ENCODE measurements at places on chromosomes 12 and 14.

- no peak for DNase-seq
These were observed 707.3 kb downstream of the MED13L start for GRCh38 chr12:115570069-115570777.

GRCh38 chr12:97075934-97076630, 169.0 kb downstream of the NEDD1 start:
- no peak for DNase-seq

DNA sequence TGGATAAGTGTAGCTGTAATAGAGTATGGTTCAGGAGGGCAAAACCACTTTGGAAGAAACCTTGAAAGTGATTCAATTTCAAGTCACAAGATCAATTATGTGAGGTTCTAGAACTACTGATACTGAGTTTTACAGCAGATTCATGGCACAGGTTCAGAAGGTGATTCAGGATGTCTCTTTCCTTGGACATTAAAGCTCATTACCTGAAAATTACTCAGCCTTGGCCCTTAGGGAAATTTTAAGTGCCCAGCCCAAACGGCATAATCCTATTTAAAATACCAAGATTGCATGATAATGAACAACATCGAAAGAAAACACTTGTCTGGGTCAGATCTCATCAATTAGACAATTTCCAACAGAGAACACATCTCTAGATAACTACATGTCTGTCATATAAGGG, 70.2 kb upstream of the SLC38A2 start:
- DNase-seq = no peak

GRCh38 chr14:24595073-24595808, 14.2 kb downstream of the GZMH start:
- no peak for DNase-seq

DNA sequence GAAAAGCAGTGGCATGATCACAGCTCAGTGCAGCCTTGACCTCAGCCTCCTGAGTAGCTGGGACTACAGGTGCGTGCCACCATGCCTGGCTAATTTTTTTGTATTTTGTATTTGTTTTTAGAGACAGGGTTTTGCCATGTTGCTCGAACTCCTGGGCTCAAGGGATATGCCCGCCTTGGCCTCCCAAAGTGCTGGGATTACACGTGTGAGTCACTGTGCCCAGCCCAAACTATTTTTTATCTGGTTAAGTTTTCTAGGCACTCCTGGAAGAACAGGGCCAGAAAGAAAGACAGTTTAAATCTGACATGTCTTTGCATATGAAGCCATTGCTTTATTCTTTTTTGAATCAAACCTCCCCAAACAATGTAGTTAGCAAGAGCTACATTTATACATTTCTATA, 27.5 kb upstream of the PTGR2 start:
- no peak for DNase-seq

GRCh38 chr14:37045340-37046061, 126.9 kb downstream of the SLC25A21 start:
- DNase-seq = no peak

DNA sequence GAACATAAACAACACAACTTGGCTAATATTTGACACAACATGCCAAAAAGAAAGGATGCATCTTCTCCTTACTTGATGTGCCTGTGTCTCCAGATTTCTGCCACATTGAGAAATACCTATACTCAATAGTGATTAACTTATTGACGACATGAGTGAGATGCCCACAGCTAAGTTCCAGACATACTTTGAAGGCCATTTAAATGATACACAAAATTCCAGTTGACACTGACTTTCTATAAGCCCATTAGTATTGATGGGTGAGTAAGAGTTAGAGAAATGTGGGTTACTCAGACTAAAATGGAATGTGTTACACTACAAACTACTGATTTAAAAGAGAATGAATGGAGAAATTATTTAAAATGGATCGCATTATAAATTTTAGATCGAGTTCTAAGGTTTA, 838.2 kb upstream of the MGAT4C start:
- no peak for DNase-seq

GRCh38 chr12:59425798-59426197, 170.0 kb upstream of the SLC16A7 start:
- no peak for DNase-seq

DNA sequence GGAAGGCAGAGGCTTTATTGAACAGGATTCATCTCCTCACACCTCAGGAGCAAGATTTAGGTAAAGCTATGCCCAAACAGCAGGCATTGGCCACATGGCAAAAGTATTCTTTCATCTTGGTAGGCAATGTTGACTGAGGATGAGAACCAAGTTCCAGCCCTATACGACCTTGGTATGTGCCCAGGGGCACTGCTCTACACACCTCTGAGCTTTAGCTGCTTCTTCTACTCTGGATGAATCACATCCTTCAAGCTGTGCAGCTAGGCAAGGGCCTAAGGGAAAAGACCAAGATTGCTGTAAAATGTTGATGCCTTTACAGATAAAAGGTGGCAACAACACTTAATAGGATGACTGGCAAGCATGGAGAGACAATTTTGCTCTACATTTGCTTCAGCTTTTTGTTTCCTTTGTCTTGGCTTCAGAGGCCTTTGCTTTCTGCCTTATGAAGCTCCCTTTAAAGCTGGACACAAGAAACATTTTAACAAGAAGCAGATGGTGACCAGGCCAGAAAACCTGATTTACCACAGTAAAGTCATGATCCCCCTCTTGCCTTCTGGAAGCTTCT, 183.3 kb upstream of the KITLG start:
- DNase-seq = no peak

- DNase-seq = no peak
These were observed 427.8 kb downstream of the BTG1 start for GRCh38 chr12:91717804-91718203.

- no peak for DNase-seq
These were observed 2.2 kb downstream of the CLEC14A start for GRCh38 chr14:38253676-38254075.

DNA sequence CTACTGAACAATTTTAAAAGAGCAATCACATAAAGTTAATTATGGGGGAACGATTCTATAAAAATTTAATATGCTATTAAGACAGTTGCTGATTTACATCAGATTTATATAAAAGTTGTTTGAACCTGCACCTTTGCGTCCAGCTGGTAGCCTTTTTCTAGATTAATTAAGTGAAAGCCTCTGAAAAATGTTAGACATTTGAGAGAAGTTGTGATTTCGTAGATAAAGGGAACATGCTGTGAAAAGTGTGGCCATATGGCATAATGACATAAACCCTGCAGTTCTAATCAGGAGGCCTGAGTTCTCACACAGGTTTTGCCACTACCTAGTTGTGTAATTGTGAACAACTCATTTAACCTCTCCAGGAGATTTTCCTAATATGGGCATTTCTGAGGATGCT, 187.2 kb downstream of the TMTC2 start:
- no peak for DNase-seq

DNA sequence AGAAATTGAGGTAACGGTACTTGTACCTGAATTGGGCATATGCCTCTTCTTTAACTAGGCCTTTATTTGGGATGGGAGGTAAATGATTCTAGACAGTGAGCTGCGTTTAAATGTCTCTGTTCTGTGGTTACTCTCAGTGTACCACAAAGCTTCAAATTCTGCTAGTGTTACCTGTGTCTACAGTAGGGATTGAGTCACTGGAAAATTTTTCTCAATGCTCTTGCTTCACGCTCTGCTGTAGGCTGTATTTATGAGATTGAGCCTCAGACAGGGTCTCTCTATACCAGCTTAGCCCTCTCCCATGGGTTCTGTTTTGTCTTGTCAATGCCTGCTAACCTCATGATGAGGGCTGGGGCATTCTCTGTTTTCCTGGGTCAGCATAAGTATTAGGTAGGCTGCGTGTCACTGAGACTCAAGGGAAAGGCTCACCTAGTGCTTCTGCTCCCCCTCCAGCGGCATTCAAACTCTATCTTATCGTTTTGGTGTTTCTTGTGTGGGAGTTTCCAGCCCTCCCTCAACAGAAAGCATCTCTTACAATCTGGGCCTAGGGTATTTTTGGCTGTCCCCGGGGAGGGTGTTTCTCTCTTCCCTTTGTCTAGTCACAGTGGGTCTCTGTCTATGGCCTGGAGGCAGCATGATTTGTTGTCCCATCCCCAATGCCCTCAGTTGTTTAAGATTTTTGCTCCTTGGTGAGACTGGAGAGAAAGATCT, 285.8 kb downstream of the ADGRD1 start:
- DNase-seq = no peak

DNA sequence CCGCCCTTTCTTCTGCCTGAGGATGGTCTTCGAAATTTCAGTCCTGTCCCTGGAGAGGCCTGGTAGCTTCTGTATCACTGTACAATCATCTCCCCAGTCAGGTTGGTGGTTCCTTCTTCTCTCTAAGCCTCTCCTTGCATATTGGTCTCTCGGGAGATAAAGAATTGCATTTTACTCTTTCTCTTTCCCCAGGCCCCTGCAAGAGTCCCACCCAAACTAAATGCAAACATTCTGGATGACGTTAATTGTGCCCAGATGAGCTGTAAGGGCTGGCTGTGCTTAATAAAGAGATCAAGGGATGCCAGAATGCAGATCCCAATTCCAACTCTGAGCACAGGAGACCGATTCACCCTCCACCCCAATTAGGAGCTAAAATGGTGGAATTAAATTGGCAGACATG, 835.4 kb upstream of the TMEM132C start:
- DNase-seq = no peak
